Stimulated activated CD4-positive, alpha-beta T cell treated with anti-CD3 and anti-CD28 coated beads, TNF-alpha, amount 100 ng/mL, for 48 hours (primary cell): ENCODE measurements at places on chromosomes 1 and 21.

DNA sequence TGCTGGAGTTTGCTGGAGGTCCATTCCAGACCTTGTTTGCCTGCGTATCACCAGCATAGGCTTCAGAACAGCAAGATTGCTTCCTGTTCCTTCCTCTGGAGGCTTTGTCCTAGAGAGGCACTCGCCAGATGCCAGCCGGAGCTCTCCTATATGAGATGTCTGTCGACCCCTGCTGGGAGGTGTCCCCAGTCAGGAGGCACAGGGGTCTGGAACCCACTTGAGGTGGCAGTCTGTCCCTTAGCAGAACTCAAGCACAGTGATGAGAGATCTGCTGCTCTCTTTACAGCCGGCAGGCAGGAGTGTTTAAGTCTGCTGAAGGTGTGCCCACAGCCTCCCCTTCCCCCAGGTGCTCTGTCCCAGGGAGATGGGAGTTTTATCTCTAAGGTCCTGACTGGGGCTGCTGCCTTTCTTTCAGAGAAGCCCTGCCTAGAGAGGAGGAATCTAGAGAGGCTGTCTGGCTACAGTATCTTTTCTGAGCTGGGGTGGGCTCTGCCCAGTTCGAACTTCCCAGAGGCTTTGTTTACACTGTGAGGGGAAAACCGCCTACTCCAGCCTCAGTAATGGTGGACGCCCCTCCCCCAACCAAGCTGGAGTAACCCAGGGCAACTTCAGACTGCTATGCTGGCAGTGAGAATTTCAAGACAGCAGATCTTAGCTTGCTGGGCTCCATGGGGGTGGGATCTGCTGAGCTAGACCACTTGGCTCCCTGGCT lies 205.0 kb downstream of the GPR52 start:
- DNase-seq, result no peak

- DNase-seq, result no peak
These were observed 23.0 kb upstream of the KIFAP3 start for GRCh38 chr1:170097449-170097948.

- DNase-seq, result no peak
These were observed 41.9 kb downstream of the CEP170 start for GRCh38 chr1:243213045-243213787.

DNA sequence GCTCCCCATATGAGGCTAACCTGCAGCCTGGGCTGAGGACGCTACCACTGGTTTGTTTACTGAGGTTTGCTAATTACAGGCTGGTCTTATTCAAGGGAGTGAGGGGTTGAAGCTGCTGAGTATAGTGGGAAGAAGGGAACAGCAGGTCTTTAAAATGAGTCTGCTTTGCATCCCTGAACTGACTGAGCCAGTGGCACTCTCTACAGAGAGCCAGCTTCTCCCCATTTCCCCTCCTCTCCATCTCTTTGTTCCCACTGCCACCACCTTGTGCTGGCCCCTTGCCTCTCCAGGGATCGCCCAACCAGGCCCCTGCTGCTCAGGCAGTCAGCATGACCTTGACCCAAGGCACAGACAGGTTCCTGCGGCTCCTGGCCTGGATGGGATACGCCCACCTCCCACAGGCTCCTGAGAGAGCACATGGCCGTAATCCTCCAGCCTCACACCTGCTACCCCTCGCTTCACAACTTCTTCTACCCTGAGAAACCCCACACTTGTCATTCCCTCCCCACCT lies 45.0 kb downstream of the IER5 start:
- no peak for DNase-seq

DNA sequence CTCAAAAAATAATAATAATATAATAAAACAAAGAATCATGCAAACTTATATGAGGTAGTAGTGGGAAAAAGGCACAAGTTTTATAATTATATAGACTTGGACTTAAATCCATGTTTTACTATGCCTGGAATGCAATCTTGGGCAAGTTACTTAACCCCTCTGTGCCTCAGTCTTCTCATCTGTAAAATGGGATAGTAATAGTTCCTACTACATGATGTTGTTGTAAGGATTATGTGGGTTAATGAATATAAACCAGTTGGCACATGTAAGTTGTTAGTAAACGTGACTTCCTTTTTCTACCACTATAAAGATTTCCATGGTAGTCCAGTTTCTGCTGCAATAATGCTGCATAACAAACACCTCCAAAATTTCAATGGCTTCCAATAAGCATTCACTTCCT lies 10.8 kb upstream of the KIF14 start:
- DNase-seq, result no peak

- DNase-seq, result no peak
These were observed 30.1 kb upstream of the PLEKHG5 start for GRCh38 chr1:6521536-6521935.

- no peak for DNase-seq
These were observed 140.5 kb downstream of the SLC44A5 start for GRCh38 chr1:75470448-75470847.

- DNase-seq, result no peak
These were observed 38.5 kb upstream of the TDRD10 start for GRCh38 chr1:154463512-154463990.

DNA sequence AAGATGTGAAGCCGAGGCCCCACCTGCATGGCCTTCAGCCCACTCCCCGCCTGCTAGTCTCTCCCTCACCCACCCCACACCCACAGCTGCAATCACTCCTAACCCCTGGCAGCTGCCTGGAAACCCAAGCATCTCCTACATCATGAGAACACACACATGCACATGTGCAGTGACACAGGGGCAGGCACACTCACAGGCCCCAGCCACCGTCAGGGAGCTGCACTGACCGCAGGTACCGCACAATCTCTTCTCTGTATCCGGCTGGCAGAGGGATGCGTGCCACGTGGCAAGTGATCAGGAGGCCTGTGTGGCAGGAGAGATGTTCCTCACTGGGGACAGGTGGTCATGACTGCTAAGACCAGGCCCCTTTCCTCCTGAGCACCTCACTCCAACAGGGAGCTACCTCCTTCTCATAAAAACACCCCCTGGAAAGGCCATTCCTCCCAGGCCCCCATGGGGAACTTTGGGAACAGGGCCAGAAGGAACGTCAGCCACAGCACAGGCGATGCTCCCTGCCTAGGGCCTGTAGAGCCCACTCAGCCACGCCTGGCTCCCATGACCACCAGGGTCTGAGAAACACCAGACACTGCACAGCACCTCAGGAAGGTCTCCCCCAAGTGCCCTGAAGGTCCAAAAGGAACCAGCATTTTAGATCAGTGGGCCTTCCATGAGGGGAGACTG lies 6.0 kb downstream of the LSS start:
- no peak for DNase-seq

DNA sequence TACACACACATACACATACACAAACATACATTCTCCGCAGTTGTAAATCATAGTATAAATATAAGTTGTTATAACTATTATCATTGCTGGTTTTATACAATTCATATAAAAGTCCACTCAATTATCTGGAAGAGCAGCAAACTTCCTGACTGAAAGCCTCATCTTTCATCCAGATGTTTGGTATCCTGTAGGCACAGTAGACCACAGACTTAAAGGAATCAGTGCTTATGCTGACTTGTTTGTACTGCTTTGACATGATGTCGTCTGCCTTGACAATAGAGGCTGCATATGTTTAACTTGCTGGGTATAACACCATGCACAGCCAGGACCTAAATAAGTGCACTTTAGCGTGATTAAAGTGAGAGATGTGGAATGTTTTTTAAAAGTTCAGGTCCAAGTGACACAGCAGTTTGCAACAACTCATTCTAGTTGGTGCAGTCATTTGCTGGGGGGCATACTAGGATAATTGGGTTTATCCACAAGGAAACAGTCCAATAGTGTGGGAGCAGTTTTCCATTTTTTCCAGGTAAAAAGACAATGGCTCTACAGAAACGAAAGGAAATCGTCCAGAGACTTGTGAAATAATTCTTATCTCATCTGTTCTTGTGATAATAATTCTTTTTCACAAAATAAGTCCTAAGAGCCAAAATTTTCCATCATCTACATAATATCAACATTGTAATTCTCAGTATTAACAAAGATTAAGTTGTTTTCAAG lies 110.3 kb upstream of the TSPAN2 start:
- no peak for DNase-seq

GRCh38 chr1:53334781-53335180 lies 6.9 kb upstream of the LRP8 start:
- no peak for DNase-seq

DNA sequence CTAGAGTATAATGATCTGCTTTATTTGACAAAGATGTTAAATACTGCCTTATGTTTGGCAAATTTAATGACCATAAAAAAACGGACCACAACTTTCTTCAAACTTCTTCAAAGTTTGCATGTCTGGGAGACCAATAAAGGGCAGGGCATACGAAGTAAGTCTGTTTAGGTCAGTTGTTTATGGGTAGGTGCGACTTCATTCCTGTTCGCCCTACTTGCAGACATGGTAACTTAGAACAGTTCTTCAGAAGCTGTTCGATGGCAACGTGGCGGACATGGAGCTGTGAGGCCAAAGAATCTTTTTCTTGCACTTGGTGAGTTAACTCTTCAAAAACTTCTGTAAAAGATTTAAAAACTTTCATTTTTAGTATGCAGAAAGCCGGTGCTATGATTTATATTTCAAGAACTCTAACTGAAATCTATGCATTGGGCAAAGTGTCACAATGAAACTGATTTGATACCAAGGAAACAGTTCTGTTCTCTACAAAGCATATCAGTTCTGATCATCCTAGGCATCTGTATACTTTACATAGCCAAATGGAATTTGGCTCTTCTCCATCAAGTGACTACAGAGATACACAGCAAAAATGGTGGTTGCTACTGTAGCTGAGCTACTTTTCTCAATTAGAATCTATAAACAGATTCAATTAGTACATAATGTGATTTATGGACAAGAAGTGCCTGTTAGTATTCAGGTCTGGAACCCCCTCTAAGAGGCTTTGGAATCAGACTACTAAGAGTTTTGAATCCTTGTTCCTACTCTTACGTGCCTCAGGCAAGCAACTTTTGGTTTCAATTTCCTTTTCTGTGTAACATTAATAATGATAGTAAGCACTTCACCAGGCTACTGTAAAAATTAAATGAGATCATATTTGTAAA lies 25.7 kb downstream of the C21orf91 start:
- DNase-seq, result no peak

GRCh38 chr1:189429610-189430009 lies 1048.1 kb downstream of the BRINP3 start:
- no peak for DNase-seq

DNA sequence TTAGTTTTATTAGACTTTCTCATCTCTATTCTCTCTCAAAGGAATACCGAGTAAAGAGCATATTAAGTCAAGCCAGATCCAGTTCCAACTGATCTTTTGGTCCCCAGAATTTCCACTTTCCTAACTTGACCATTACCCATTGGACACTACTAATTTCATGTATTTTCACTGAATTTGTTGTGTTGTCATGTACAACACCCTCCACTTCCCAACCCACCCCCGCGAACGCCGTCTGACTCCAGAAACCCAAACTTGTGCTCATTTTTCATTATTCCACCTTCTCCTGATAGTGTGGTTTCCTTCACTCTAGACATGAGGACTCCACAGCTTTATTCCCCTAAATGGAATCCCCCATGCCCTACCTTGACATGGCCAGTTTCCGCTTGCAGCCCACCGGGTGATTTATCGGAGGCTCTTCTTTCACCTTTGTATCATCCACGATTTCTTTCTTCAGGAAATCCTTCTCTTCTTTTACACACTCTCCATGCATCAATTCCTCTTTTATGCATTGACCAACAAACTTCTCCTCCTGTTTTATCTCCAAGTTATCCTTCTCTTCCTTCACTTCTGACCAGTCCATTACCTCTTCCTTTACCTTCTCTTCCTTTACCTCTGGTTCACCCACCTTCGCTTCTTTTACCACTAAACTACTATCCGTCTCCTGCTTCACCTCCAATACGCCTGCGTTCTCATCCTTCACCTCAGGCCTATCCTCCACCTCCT lies 805 bp downstream of the ZNHIT6 start:
- no peak for DNase-seq

DNA sequence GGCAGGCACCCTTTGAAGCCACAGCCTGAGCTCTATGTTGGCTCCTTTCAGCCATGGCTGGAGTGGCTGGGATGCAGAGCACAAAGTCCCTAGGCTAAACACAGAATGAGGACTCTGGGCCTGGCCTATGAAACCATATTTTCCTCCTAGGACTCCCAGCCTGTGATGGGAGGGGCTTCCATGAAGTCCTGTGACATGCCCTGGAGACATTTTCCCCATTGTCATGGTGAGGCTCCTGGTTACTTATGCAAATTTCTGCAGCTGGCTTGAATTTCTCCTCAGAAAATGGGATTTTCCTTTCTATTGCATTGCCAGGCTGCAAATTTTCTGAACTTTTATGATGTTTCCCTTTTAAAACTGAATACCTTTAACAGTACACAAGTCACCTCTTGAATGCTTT lies 61.3 kb downstream of the VCAM1 start:
- DNase-seq, result no peak

GRCh38 chr1:201609661-201610318 lies 70.9 kb downstream of the NAV1 start:
- no peak for DNase-seq

GRCh38 chr1:30506291-30507015 lies 216.9 kb downstream of the MATN1 start:
- no peak for DNase-seq

GRCh38 chr1:7588457-7588827 lies 182.7 kb upstream of the VAMP3 start:
- DNase-seq, result no peak

GRCh38 chr1:189656628-189657530 lies 820.8 kb downstream of the BRINP3 start:
- DNase-seq, result no peak

DNA sequence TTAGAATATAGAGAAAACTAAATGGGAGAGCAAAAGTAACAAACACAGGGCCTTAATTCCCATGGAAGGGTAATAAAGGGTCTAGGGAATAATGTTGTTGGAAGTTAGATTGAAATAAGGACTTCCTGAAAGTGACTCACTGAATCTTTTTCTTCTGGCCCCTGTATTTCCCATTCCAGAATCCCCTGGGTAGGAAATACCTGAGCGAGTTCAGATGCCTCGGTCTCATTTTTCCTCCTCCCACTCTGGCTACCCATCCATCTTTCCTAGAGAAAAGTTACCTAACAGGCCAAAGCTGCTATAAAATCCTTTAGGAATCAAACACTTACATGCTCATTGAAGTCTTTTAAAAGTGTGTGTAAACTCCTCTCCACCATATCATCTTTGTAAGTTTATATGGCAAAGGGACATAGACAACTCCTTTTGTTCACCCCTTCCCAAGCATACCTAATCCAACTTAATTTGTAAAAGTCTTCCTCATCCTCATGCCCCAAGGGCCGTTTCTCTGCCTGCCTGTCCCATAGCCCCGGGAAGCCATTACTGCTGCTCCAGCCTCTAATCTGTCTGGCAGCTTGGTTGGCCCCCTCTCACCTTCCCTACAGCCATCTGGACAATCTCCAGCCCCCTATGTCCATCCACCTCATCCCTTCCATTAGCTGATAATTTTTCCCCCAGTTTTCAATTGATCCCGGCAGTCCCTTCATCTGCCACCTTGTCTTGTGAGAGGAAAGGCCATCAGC lies 3.3 kb upstream of the MEF2D start:
- DNase-seq, result no peak

- DNase-seq, result no peak
These were observed 61.2 kb upstream of the ARHGEF16 start for GRCh38 chr1:3393024-3393986.

- no peak for DNase-seq
These were observed 16.9 kb downstream of the ATG4C start for GRCh38 chr1:62800825-62801306.

- DNase-seq, result no peak
These were observed 8.1 kb downstream of the PSRC1 start for GRCh38 chr1:109274533-109275476.

GRCh38 chr1:93751377-93752250 lies 70.0 kb upstream of the BCAR3 start:
- DNase-seq, result no peak

GRCh38 chr1:43135857-43136781 lies 36.0 kb downstream of the EBNA1BP2 start:
- DNase-seq, result no peak

GRCh38 chr1:67952071-67952470 lies 98.4 kb downstream of the DIRAS3 start:
- no peak for DNase-seq
